ENCODE measurements at places on chromosomes 5 and 9.

- DNase-seq, result no peak
Measured at GRCh38 chr5:145969714-145970092, 33.3 kb downstream of the SH3RF2 start.

GRCh38 chr9:28832168-28832770 is 1259.0 kb upstream of the C9orf72 start:
- no peak for DNase-seq

- no peak for DNase-seq
Measured at GRCh38 chr5:176670449-176670848, 23.2 kb downstream of the TSPAN17 start.

- DNase-seq, result no peak
Measured at GRCh38 chr5:141234109-141234667, 11.0 kb upstream of the PCDHB15 start.

GRCh38 chr9:113343732-113344231 is 3.7 kb upstream of the WDR31 start:
- DNase-seq, result peak; percentile 30

DNA sequence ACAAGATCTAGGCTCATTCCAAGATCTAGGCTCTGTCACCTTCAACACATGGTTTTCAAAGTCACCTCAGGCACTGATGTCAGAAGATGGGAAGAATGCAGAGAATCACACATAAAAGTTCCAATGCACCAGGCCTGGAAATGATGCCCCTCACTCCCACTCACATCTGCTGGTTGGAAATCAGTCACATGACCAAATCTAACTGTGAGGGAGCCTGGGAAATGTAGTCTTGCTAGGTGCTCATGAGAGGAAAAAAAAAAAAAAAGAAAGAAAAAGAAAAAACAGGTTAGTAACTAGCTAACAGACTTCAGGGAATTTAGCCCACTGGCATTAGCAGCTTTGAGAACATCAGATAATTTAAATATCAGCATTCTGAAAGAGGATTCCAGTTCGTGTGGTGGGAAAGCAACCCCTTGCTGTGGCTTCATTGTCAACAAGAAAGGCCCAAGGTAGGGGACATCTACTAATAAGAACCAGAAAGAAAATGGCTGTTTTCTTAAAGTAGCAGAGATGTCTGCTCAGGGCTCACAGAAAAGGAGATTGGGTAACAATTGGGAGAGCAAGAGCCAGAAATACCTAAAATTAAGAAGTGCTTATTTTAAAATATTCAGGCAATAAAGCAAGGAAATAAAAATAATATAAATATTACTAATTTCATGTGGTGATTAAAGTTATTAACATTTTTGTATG is 614.3 kb downstream of the ACTL7B start:
- no peak for DNase-seq

GRCh38 chr9:87243602-87244001 is 254.1 kb upstream of the DAPK1 start:
- peak; percentile 23 for DNase-seq

DNA sequence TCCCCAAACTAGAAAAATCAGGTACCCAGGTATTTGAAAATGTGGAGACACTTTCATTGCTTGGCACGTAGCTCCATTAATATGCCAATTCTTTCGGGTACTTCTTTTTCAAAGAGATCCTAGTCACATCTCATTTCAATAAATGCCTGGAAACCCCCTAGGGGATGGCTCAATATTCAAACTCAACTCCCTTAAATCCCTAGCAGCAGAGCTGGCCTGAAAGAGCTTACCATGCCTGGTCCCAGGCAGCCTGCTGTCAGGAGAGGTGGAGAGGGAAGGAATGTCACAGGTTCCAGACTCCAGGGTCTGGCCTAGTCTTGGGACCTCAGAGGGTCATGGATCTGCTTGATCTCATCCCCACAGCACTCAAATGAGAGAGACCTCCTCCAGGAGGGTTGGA is 187.1 kb downstream of the SPOCK1 start:
- DNase-seq, result no peak

DNA sequence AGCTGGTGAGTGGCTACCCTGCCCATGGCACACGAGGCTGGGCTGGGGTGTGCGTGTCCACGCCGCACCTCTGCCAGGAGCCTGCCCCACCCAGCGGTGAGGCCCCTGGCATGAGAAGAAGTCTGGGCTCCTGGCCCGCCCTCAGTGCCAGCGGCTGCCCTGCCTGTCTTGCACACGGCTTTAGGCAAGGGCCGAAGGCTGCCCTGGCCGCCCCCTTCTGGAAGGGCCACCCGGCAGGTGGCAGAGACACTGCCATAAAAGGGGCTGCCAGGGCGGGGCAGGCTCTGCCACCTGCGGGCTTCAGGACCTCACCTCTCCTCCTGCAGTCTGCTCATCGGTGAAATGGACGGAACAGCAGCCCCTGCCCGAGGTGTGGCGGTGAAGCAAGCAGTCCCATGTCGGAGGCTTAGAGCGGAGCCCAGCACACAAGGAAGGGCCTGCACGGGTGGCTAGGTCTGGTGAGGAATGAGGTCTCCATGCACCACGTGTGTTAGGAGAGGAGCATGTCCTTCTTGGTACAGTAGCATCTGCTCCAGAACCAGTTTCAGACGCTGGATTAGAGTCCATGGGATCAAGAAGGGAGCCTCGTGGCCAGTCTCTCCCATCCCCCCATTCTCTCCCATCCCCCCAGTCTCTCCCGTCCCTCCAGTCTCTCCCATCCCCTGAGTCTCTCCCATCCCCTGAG is 34.8 kb upstream of the TMEM250 start:
- no peak for DNase-seq

DNA sequence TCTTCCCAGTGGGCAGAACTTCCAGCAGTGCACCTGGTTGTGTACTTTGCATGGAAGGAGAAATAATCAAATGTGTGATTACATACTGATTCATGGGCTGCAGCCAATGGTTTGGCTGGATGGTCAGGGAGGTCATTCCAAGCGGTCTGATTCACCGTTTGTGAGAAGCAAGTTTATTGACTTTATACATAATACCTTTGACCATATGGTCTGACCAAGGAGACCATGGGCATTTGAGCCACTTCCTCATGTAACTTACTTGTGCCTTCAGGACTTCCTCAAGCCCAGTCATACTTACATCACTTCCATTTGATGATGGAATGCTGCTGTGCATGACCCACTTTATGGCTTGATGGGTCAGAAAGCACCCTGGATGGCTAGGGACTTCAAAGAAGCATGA is 41.1 kb downstream of the DAP start:
- no peak for DNase-seq

DNA sequence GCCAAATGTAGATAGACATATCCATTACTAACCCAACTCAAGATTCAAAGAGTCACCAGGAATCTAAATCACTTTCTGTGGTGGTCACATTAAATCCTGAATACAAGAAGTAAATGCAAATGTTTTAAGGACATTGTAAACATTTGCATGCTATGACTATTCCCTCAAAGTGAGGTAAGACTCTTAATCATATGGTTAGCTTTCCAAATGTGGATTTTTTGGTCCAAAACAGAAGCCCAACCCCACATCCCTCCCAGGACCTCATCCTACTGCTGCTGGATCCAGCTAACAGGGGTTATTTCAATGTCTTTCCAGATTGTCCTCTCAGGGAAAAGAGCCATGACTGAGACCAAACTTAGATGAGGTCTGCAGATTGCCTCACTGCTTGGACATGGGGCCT is 228.1 kb upstream of the PANK3 start:
- no peak for DNase-seq

DNA sequence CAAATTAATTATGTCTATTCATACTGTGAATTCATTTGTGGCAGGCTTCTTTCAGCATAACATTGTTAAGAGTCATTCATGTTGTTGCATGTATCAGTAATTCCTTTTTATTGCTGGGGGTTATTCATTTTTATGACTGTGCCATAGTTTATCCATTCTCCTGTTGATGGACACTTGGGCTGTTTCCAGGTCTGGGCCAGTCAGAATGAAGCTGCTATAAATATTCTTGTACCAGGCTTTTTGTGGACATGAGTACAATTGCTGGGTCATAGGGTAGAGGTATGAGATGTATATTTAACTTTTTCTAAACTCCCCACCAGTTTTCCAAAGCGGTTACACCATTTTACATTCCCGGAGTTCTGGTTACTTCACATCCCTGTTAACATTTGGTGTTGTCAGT is 13.6 kb downstream of the PRPF4 start:
- DNase-seq, result no peak

DNA sequence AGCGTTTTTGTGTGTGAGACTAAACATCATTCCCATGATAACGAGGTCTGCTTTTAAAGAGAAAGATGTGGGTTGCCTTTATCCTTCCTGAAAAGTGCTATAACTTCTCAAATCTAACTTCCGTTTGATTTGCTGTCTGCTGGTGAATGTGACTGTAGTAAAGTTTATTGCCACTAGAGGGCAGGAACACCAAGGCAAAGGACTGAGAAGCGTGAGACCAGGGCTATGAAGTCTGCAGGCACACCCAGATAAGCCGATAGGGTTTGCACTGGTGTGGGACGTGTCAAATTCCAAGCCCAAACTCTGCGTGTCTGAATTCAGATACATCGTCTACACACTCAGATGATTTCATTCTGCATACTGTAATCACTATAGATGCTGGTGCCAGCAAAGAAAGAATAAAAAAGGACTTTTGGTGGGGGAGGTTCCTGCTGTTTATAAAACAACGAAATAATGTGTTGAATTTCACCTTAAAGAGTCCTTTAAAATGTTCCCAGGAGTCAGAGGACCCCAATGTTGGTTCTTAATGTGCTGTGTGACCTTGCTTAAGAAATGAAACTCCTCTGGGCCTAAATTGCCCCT is 87.2 kb downstream of the PTTG1 start:
- peak; percentile 92 for DNase-seq

DNA sequence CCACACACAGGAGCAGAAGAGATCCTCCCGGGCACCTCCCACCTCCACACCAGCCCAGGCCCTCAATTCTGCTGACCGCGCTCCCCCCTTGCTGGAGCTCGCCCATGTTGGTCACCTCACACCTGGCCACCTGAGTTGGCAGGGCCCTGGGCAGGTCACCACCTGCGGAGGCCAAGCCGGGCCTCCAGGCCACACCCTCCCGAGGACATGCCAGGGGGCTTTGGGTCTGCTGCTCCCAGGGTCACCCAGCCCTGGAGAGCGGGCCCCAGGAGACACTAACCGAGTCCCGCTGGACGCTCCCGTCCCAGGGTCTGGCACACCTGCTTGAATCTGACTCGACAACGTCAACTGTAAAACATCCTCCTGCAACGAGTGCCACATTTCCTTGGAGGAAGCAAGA is 2.1 kb downstream of the SOHLH1 start:
- DNase-seq, result no peak

DNA sequence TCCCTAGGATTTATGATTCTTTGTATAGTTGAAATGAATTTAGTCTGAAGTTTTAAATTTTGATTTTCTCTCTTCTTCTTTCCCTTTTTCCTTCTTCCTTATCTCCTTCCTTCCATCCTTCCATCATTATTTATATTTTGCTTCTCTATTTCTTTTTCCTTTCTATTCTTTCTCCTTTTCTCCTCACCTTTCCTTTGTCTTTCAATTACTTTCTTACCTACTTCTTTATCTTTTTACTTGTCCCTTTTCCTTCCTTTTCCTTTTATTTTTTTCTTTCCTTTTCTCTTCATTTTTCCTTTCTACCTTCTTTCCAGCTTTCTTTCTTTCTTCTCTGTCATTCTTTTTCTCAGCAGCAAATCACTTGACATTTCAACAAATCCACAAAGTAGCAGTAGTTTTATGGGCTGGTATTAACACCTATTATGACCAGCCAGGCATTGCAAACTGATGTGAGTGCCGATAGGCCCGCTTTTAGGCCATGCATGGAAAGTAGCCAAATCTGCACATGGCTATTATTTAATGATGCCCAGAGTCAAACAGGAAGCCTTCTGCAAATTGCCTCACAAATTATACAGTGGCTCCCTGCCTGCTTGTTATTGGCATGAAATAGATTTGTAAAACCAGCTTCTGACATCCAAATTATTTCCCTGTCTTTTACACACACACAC is 37.1 kb upstream of the NR3C1 start:
- DNase-seq, result no peak

DNA sequence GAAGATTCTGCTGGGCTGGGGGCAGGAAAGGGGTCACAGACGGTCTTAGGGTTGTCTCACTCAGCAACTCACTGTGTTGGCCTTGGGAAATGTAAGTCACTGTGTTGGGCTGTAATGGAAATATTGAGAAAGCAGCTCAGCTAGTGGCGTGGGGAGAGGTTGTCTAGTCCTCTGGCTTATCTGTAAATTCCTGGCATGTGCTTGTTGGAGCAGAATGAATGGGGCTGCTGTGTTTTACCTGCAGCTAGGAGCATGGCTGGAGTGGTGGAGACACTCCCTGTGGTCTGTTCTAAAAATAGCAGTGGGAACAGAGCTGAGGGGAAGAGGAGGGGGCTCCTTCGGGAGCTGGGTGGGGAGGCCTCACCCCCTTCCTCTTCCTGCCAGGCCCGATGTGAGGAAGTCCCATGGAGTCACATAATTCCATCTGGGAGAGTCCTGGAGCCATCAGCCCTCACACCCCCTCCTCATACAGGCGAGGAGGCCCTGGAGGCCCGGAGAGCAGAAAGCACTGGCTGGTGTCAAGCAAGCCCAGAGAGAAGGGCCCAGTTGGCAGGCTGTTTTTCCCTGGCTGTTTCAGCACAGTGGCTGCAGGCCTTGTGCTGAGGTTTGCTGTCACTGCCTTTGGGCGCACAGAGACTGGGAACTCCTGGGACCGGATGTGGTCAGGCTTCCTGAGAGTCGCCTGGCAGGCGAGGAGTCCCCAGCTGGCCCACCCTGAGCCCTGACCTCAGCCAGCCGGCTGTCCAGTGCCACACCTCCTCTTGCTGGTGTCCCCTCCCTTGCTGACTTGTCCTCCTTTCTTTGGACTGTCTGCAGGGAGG is 84.9 kb downstream of the RGS3 start:
- DNase-seq, result peak; percentile 23

DNA sequence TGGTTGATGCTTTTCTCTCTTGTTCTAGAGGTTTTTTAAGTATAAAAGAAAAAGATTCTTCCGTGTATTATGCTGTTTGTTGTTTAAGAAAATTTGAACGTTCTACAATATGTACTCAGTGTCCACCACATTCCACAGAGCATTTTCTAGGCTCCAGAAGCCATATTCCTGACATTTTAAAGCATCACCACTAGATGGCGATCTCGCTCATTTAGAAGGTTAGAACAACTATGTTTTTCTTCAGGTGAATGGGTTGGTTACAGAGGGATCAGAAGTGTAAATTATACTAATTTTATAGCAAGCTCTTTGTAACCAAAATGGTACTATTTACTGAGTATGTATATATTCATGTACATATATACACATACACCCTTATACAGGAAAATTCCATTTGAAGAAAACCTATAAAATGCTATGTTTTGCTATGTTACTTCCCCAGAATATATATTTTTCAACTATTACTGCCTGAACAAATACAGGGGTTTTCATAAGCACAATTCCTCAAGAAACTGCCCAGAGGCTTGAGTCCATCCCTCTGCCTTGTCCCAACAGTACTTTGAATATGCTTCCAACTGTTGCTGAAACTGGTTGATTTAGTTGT is 284.3 kb downstream of the CCDC171 start:
- DNase-seq, result peak; percentile 51

GRCh38 chr9:134564431-134565170 is 77.0 kb upstream of the COL5A1 start:
- DNase-seq, result no peak

DNA sequence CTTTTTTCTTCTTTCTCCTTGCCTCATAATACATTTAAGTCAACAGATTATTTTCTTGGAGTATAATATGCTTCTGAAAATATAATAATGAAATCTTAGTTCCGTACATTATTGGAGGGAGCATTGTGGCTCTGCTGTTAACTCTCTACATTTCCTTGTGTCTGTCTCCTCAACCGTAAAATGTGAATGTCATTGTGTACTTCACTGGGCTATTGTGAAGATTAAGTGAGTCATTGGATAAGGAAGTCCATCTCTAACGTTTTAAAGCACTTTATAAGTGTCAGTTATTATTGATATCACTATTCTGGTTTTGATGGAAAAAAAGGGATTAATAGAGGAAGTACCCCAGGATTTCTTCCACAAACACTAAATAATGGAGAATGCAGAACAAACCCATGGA is 304.5 kb upstream of the RFX3 start:
- no peak for DNase-seq
